ENCODE measurements at places on chromosomes 2 and 18.
A peak's percentile ranks its signal among the peaks of the same experiment; 100 is the strongest.

GRCh38 chr2:238973038-238973739, 125.3 kb downstream of the TWIST2 start:
- no peak for DNase-seq

DNA sequence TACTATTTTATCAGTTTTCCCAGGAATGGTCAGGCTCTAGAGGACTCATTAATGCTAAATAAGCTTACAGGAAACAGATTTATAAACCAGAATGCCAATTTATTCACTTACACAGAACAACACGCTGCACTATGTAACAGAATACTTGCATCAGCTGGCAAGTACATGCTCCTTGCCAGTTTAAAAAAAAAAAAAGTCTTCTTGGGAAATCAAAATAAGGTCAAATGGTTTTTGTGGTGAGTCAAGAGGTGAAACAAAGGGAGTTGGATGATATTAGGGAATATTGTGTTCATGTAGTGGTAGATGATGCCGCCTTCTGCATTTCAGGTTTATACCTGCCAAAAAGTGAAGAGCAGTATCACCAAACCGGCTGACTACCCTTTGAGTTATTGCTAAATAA, 1322.1 kb upstream of the ZEB2 start:
- DNase-seq, result no peak

- peak; percentile 64 for DNase-seq
Measured at GRCh38 chr2:9333591-9334171, 89.6 kb downstream of the ITGB1BP1 start.

DNA sequence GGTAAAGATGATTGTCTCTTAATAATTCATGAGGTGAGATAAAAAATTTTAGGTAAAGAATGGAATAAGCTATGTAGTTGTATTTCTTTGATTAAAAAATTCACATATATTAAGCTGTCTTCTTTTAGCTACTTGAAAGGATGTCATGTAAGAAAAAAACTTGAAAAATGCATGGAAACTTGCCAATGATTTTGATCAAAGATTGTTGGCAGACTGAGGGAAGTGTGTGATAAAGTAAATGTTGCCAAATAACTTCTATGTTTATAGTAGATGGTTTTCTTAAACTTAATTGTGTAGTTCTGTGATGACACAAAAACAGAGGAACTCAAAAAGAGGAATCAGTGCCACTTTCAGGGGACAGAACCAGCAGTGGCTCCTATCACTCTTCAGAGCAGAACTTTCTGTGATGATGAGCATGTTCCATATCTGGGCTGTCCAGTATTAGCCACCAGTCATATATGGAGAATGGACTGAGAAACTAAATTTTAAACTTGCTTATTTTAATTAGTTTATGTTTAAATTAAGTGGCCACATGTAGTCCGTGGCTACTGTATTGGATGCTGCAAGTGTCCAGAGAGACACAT, 51.9 kb upstream of the SLC38A11 start:
- DNase-seq, result no peak

- no peak for DNase-seq
Measured at GRCh38 chr18:9863282-9863681, 22.5 kb upstream of the TXNDC2 start.

DNA sequence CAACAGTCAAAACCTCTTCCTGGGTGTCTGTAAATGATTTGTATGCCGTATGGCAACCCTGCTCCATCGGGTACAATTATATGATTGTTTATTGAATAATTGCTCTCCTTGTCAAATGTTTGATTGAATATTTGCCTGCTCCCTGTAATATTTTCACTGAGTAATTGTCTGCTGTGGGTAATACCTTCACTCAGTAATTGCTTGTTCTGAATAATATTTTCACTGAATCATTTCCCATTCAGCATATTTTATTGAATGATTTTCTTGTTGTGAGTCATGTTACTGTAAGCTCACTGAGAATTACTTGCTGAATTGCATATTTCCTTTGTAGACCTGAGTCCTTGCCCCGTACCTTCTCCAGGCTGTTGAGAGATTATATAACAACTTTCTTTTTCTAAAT, 535.2 kb downstream of the METTL4 start:
- DNase-seq, result no peak

GRCh38 chr2:231816327-231817026, 30.2 kb downstream of the COPS7B start:
- DNase-seq, result no peak

DNA sequence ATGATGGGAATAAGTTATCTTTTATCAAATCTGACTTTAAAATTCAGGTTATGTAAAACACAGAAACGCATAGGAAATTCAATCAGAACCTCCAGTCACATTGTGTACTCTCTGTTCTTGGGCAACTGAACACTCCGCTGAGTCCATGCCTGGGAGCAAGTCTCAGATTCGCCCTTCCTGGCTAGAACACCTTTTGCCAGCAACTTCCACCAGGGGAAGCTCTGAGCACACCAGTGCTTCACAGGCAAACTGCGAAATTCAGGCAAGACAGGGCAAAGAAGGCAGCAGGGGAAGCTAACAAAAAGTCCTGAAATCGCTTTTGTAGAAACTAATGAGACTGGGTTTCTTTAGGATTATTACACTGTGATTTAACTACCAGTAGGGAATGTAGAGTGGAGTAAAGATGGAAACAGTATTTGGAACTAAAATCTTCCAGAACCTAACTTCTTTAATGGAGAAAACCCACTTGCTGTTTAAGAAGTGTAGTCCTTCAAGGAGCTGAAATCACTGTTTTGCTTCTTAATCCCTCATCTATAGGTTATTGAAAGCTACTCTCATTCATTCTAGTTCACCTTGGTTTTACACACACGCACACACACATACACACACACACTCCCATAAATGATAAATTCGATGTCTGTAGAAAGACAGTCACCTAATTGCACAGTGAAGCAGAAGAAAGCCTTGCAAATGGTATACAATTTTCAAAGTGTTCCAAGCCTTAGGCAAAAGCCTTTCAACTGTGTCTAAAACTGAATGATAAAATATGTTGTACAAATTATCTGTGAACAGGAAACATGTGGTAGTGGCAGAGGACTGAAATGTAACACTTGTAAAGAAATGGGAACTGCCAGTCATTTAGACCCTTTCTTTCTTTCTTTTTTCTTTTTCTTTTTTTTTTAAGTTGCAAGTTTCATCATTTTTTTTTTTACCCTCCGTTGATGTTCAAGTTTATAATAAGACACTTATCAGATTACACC, 214.5 kb downstream of the TMEM182 start:
- no peak for DNase-seq

- no peak for DNase-seq
Measured at GRCh38 chr2:61117534-61117933, 44.5 kb upstream of the C2orf74 start.

GRCh38 chr2:206482633-206483032, 39.3 kb downstream of the ADAM23 start:
- no peak for DNase-seq

DNA sequence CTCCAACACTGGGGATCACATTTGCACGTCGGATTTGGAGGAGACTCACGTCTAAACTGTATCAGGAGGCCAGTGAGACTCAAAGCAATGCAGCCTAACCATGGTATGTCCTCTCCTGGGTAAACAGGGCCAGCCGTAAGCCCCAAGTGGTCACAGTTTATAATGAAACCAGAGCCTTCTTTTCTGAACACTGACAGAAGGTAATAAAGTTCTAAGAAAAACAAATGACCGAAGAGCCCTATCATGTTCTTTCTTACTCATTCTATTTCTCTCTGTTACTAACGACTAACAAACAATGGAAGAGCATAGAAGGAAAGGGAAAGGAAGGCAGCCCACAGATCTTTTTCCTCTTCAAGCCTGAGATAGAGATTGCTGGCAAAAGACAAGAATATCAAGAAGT, 796.8 kb upstream of the SOX11 start:
- no peak for DNase-seq

GRCh38 chr18:49431165-49431962, 29.1 kb downstream of the DYM start:
- no peak for DNase-seq

DNA sequence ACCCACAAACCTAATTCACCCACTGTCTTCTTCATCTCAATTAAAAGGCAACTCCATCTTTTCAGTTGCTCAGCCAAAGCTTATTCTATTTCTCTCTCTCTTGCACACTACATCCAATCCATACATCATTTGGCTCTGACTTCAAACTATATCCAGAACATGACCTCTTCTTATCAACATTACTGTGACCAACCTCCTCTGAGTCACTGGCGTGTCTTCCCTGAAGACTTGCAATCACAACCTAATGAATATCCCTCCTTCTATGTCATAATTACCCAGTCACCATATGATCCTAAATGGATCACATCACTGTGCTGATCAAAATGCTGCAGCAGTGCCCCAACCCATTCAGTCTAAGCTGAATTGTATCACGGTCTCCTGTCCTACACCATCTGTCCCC, 22.6 kb upstream of the SULT1C3 start:
- peak; percentile 56 for DNase-seq

GRCh38 chr2:99481941-99482340, 7.9 kb downstream of the REV1 start:
- DNase-seq, result peak; percentile 59

GRCh38 chr2:233821709-233822100, 32.6 kb downstream of the HJURP start:
- no peak for DNase-seq

DNA sequence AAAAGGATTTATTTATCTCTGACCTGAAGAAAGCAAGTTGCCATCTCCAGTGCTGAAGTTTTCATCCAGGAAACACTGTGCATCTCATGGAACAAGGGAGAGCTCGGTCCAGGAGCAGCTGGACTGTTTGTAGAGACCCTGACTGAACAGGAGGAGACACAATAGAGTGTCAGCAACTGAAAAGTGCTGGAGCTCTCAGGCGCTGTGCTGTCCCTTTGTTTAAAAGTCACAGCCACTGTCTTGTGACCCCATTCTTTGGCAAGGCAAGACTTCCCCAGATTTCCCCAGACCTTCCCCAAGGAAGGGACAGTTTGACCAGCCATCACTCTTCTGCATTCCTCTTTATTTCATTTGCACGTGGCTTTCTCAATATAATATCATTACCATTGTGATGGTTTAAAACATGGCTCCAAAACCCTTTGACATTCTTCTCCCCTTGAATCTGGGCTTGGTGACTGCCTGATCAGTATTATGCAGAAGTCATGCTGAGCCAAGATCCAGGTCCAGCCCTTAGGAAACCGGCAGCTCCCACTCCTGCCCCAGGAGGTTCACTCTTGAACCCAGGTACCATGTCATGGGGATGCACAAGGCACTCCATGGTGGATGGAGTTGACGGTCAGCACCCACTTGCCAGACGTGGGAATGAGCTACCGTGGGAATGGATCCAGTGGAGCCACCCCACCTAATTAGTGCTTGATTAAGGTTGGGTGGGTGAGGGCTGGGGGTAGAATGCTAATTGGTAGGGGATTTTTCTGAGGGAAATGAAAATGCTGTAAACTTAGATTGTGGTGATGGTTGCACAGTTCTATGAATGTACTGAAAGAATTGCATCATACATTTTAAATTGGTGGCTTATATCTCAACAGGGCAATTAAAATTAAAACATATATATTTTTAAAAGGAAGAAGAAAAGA, 497.9 kb upstream of the RAB6C start:
- no peak for DNase-seq

DNA sequence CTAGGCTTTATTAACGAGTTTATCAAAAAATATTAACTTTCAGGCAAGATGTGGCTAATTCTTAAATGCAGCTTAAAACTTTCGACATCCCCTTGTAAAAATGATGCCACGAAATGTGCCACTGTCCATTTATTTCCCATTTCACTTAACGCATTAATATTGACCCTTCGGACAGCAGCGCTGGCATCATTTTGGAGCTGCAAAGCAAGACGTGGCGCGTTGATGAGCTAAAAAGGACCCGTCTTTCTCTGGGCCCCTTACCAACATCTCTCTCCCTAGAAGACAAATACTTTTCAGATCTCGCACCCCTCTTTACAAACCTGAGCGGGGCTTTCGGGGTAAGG, 367.9 kb downstream of the MTX2 start:
- no peak for DNase-seq

- no peak for DNase-seq
Measured at GRCh38 chr2:80363330-80363729, 58.8 kb upstream of the LRRTM1 start.

- no peak for DNase-seq
Measured at GRCh38 chr2:43838560-43839267, at the start of the genes ABCG5 and ABCG8. ABCG5 (minus strand) TSS chr2:43838839; CDS start chr2:43838679, 160 bp downstream. ABCG8 (plus strand) TSS chr2:43838971; CDS start chr2:43839054, 83 bp downstream.

GRCh38 chr2:188573453-188573852, 281.8 kb downstream of the GULP1 start:
- no peak for DNase-seq

DNA sequence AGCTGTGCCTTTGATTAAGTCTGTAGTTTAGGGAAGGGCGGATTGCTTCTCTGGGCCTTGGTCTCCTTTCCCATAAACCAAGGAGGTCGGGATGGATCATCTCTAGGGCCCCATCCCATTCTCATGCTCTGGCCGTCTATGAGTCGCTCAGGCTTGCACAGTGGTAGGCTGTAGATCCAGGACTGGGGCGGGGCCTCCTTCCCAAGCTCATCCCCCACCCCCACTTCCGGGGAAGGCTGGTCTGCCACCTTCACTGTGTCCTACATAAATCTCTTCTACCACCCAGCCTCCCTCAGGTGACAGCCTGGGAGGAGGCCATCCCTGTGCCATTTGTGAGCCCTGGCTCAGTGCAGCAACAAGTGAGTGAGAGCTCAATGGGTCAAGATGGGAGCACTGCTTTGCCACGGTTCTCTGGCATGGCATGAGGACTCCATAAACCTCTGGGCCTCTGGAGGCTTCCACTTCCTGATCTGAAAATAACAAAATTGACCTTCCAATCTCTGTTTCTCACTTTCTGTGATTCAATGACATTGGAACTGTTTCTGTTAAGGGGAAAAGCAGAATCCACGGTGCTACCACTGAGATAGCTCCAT, 68.5 kb downstream of the SUMO1 start:
- DNase-seq, result no peak

GRCh38 chr18:48131042-48131441, 200.6 kb upstream of the SMAD2 start:
- no peak for DNase-seq

DNA sequence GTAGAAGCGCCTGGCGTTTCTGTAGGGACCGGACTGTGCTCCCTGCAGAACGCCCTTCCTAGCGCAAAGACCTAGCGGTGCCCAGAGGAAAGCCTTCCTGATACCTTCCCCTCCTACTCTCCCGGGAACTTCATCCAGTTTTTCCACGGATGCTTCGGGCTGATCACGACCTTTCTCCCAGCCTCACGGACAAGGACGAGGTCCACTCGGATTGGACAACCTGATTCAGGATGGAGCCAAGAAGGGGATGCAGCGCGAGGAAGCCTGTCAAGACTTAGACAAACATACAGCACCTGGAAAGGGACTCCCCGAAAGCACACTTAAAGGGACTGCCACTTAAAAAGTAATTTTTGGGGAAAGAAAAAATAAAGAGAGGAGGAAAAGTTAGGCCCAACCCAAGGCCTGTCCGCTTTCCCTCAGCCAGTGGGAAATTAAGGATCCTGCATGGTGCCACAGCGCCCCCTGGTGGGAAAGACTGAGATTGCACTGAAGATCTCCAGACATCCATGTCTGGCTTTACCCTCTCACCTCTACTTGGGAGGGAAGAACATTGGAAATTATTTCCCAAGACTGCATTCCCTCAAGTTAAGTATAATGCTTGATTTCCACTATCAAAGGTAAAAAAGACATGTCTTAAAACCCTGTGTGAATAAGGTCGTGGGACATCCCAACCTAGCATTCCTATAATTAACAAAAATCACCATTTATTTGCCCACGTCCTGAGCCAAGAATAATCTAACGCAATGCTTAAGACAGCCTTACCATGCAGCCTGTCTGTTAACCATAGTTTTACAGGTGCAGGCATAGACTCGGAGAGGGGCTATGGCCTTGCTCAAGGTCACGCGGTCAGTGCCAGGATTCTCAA, 13.4 kb upstream of the COPS8 start:
- peak; percentile 91 for DNase-seq
